ENCODE measurements at places on chromosomes 7 and 10.

DNA sequence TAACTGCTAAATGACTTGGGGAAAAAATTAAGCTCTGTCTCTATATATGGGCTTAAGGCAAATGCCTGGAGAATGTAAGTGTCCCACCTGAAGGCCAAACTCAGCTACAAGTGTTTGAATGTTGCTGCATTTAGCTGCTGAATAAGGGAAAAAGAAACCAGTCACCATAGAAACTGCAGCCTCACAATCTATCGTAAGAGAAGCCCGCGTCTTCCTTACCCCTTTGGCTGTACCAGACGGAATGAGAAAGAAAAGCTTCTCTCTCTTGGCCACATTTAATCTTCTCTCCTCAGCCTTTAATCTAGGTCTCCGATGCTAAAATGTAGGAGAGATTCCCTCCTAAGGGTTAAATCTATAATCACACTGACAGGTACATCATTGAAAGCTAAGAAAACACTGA lies 147.2 kb downstream of the SFMBT2 start:
- H3K4me3 ChIP-seq, result no peak overlapping the region
- DNase-seq, result no peak
- peaks cover 26% of the 10 kb centered on the region for H3K4me1 ChIP-seq
- H3K36me3 ChIP-seq, result peaks cover 4% of the 10 kb centered on the region

DNA sequence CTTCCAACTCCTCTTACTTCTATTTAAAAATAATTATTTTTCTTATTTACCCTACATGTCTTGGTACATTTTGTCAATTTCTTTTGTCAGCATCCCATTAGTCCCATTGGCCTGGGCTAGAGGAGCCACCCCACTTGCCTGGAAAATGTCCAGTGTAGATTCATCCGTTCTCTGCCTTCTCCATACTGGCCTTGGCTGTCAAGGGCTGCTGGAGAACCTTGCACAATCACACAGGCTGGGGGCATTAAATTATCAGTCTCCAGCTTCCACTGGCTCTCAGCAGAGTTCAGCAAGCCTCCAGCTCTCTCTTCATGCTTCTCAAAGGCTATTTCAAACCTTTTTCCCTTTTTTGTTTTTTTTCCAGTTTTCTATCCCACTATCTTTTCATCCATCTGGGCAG lies 13.8 kb upstream of the ZCCHC24 start:
- DNase-seq, result no peak
- H3K27ac ChIP-seq, result no peak overlapping the region
- H3K4me1 ChIP-seq, result no peaks in the 10 kb centered on the region
- peaks cover 22% of the 10 kb centered on the region for H3K27me3 ChIP-seq

- DNase-seq, result no peak
- H3K27ac ChIP-seq, result no peak overlapping the region
- H3K4me3 ChIP-seq, result no peak overlapping the region
- no peaks in the 10 kb centered on the region for H3K4me1 ChIP-seq
- H3K27me3 ChIP-seq, result peaks cover 2% of the 10 kb centered on the region
- no peaks in the 10 kb centered on the region for H3K36me3 ChIP-seq
Measured at GRCh38 chr7:112985377-112985987, 101.1 kb downstream of the GPR85 start.

DNA sequence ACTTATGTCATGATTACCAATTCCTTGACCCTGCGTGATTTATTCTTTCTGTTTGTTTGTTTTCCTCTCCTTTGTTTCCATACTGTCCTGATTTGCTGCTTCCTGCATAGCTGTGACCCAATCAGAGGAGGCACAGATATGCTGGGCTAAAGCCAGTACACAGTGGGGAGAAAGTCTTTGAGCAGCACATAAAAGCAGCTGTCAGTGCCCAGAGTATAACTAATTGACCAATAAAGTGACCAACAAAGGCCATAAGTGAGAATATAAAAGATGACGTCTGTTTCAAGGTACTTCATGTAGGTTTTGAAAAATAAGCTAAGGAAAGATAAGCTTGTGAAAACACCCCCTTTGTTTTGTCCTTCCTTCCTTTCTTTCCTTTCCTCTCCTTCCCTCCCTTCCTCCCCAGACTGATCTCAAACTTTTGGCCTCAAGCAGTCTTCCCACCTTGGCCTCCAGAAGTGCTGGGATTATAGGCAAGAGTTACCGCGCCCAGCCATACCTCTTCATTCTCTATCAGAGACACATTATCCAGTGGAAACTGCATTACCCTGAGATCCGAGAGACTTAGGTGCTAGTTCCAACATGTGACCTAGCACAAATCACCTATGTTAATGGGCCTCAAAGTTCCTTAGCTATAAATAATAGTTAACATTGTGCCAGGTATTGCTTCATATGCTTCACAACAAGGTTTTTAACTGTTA lies 17.0 kb downstream of the BCAP29 start:
- no peak overlapping the region for H3K27ac ChIP-seq
- H3K4me3 ChIP-seq, result no peak overlapping the region
- DNase-seq, result no peak
- no peaks in the 10 kb centered on the region for H3K27me3 ChIP-seq

GRCh38 chr10:84375011-84375410 lies 46.6 kb downstream of the CCSER2 start:
- no peaks in the 10 kb centered on the region for H3K27me3 ChIP-seq
- H3K36me3 ChIP-seq, result peaks cover 40% of the 10 kb centered on the region
- H3K27ac ChIP-seq, result no peak overlapping the region
- H3K4me1 ChIP-seq, result peaks cover 20% of the 10 kb centered on the region
- no peak overlapping the region for H3K4me3 ChIP-seq

DNA sequence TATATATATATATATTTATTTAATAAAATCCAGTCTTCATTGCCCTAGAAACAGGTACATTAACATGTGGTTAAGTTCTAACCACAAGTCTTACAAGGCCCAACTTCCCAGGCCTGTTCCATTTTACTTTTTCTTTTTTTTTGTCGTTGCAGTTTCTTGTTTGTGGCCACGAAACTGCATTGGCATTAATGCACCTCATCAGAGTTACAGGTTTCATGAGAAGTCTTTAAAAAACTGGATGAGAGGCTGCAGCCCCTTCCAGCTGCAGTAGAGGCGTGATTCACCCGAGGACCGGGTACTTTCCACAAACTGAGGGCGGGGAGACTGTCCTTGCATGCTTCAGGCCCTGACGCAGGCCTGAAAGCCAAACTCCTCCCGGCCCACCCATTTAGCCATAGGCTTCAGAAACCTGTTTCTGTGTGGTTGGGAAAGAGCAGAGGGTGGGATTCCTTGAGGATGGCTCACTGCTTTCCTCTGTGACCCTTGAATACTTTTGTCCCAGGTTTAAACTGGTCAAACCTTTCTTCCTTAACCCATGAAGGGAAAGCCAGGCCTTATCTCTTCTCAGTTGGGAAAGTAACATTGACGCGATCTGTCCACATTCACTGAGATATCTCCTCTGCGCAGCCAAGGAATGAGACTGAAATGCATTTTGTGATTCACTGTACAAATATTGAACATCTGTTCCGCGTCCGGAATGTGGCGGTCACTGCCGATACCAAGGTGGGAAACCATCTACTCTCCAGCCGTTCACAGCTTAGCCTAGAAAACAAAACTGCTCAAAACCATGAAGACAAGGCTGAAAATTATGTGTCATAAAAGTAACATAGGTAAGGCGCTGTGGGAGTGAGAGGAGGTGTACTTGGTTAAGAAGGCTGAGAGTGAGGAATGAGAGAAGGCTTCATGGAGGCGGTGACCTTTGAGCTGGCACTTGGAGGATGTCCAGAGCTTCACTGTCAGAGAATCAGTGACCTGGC lies 311.7 kb downstream of the GATA3 start:
- DNase-seq, result peak; percentile 77
- H3K4me3 ChIP-seq, result peak overlapping the region; percentile 64
- H3K36me3 ChIP-seq, result peaks cover 41% of the 10 kb centered on the region
- H3K27me3 ChIP-seq, result no peaks in the 10 kb centered on the region
- peaks cover 70% of the 10 kb centered on the region for H3K4me1 ChIP-seq
- H3K27ac ChIP-seq, result peak overlapping the region; percentile 91

DNA sequence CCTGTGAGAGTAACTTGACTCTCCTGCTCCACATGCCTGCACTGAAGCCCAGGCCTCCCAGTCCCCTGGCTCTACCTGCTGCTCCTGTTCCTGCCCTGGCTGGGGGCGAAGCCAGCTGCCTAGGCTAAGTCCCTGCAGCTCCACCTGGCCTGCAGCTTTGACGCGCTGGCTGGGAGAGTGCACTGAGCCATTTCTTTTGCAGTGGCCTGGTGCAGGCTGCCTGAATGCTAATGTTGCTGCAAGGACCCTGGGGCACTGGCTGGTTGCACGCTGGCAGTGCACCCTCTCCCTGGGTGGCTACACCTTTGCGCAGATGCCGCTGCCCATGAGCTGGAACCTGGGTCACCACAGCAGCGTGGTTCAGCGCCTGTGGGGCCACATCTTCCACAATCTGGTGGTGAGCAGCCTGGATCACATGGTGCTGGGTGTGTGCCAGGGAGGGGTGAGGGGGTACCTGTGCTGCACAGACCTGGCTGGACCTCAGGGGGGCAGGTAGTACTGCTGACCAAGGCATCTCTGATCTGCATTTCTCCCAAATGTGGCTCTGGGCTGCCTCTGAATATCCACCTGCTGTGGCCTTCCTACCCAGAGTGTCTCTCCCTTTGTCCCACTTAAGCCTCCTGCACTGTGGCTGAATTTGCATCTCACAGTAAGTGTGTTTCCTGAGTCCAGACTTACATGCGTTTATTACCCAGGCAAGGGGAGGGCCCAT lies 20.0 kb downstream of the IMPDH1 start:
- no peaks in the 10 kb centered on the region for H3K27me3 ChIP-seq
- DNase-seq, result no peak
- H3K4me3 ChIP-seq, result no peak overlapping the region

DNA sequence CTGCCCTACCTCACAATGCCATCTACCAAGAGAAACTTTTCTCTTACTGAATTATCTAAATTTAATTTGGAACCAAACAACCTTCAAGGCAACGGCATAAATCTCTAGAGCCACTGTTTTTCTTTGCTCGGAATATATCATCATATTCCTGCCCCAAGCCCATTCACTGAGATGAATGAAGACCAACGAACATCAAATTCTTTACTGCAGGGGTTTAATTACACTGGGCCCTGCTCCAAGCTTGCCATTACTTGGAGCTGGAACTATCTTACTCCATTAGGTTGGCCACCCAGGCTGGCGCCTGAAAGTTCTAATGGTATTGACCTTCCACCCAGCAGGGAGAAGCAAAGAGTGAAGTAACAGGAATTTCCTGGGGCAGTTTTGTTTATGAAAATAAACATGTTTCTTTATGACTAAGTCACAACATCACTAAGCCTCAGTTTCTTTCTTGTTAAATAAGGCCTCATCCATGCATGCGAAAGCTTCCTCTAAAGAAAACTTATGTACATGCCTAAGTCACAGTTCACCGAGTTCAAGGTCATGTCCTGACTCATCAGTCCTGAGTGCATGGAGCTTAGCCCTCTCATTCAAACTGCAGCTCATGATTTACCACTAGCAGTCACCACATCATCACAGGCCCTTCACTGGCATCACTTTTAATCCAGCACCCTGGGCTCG lies 42.1 kb upstream of the ANAPC16 start:
- H3K4me1 ChIP-seq, result peaks cover 19% of the 10 kb centered on the region
- no peak overlapping the region for H3K4me3 ChIP-seq
- peak; percentile 6 for DNase-seq
- no peak overlapping the region for H3K27ac ChIP-seq
- H3K27me3 ChIP-seq, result no peaks in the 10 kb centered on the region

DNA sequence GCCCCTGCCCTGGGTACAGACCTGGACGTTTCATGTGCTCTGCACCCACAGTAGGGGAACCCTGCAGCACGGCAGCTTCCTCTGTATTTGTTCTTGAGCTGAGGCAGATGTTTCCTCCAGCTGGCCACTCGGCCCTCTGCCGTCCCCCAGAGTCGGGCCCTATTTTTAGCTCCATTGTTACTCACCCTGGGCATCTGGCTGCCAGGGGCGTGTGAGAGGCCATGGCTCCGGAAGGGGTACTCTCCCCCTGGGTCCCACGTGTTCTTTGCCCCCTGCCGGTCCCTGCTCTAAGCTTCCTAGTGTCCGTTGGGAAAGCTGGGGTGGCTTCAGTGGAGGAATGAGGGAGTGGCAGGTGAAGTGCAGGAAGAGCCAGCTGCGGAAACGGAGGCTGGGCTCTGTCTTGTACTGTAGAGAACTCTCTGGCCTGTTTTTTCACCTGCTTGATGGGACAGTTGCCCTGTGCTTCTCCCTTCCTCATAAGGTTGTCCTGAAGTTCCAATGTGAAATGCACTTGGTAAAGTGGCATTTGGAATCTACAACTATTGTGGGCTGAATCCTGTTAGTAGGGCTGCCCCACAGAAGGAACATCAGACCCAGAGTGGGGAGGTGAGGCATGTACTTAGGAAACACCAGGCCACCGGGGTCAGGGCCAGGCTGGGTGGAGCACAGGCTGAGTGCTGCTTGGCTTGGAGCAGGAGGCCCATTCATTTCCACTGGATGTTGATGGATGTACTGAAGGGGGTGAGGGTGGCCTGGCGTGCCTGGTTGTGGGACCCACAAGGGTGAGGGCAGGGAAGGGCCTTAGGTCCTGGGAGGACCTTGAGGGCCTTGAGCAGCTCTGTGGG lies 30.6 kb downstream of the PALD1 start:
- H3K36me3 ChIP-seq, result no peaks in the 10 kb centered on the region
- peaks cover 5% of the 10 kb centered on the region for H3K27me3 ChIP-seq
- DNase-seq, result no peak
- no peak overlapping the region for H3K4me3 ChIP-seq

DNA sequence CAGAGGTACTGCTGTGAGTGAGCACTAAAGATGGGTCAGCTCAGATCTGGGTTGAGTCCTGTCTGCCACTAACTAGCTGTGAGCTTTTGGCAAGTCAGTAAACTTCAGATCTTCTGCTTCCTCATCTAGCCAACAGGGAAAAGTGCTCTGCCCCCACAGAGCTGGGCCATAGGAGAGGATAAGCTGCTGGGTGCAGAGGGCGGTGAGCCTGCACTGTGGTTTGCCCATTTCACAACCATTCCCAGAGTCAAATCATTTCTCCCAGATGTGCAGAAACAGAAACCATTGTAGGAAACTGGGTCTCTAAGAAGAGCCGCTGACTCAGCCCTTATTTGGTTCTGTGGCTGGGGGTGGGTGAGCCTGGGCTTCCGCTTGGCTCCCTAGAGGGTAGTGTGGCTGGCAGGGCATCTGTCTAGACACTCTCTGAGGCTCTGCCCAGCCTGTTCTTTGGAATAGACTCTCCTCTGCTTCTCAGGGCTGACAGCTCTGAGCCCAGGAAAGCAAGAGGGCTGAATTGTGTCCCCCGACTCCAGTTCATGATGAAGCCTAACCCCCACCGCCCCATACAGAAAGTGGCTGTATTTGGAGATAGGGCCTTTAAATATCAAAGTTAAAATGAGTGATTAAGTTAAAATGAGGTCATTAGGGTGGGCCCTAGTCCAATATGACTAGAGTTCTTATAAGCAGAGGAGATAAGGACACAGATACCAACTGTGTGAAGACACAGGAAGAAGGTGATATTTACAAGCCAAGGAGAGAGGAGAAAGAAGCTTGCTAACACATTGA lies 29.5 kb upstream of the ARHGAP22 start:
- DNase-seq, result peak; percentile 50
- peaks cover 23% of the 10 kb centered on the region for H3K27me3 ChIP-seq
- no peaks in the 10 kb centered on the region for H3K36me3 ChIP-seq
- peaks cover 19% of the 10 kb centered on the region for H3K4me1 ChIP-seq
- peak overlapping the region; percentile 39 for H3K4me3 ChIP-seq
